Kidney glomerular epithelial cell (primary cell): ENCODE measurements at places on chromosomes 16 and 17.

GRCh38 chr17:82781894-82782274 lies 30.0 kb downstream of the TBCD start:
- DNase-seq = peak; percentile 38

- no peak for DNase-seq
These were observed 171.0 kb downstream of the ZFHX3 start for GRCh38 chr16:72876981-72877373.

GRCh38 chr16:85479972-85480726 lies 133.0 kb upstream of the GSE1 start:
- no peak for DNase-seq

DNA sequence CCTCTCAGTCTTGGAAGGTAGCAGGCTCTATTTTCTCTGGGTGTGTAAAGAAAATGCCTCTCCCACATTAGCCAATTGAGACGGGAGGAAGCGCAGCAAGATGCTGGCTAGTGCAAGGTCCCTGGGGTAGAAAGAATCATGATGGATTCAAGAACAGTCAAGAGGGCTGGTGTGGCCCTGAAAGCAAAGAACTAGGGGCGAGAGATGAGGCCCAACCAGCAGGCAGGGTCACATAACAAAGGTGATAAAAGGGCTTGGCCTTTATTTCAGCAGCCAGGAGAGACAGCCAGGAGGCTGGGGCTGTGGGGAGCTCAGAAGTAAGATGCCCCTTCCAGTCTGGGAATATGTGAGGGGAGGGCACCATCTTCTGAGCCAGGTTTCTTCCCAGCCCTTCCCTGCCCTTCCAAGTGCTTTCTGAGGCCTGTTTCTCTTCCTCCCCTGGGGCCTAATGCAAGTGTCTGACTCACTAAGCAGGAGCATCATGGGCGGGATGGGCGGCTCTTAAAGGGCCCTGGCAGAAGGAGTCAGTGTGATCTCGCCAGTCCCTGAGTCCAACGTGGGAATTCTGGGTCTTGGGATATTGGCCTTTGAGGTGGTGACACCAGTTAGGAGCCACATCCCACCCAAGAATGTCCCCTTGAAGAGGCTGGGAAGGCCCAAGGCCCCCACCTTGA lies 3.9 kb upstream of the NLRC5 start:
- peak; percentile 52 for DNase-seq
